Stimulated activated CD4-positive, alpha-beta T cell treated with anti-CD3 and anti-CD28 coated beads, TNF-alpha, amount 100 ng/mL, for 24 hours (primary cell): ENCODE measurements at places on chromosomes 6 and 20.

- DNase-seq: no peak
Observed at GRCh38 chr20:19609642-19610223, 148.3 kb upstream of the RIN2 start.

GRCh38 chr6:36118550-36119107 is 11.7 kb upstream of the MAPK13 start:
- no peak for DNase-seq

GRCh38 chr20:47353239-47353691 is 3.2 kb downstream of the ZMYND8 start:
- no peak for DNase-seq

DNA sequence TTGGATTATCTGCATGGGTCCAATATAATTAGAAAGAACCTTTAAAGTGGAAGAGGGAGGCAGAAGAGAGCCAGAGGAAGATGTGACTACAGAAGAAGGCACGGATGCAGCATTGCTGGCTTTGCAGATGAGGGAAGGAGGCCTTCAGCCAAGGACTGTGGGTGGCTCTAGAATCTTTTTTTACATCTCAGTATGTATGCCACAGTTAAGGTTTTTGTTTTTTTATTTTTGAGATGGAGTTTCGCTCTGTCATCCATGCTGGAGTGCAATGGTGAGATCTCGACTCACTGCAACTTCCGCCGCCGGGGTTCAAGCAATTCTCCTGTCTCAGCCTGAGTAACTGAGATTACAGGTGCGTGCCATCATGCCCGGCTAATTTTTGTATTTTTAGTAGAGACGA is 49.3 kb downstream of the MCM8 start:
- no peak for DNase-seq

GRCh38 chr6:112846681-112847080 is 499.6 kb downstream of the RFPL4B start:
- no peak for DNase-seq

DNA sequence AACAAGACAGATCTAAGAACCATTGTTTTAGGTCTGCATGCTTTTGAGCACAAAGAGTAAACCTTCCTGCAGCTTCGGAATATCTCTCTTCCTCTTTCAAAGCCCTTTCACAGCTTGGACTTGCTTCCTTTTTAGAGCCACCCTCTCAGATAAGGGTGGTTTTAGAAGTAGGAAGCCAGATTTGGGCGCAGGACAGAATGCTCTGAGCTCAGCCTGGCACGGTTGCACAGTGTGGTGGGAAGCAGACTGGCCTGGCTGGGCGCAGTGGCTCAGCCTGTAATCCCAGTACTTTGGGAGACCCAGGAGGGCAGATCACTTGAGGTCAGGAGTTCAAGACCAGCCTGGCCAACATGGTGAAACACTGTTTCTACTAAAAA is 35.6 kb upstream of the PNRC1 start:
- no peak for DNase-seq

DNA sequence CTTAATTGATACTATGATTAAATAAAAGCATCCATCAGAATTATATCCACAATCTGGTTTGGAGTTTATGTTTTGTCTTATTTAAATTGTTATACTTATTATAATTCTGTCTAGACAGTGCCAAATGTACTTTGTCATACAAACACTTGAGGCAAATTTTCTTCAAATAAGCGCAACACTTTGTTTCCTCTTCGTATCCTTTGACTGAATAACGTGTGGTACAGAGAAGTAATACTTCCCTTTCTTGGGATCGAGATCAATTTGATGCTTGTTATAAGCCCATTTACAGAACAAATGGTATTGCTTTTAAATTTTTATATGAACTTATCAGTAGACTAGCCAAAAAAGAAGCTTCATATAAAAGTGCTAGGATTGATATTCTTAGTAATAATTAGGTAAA is 111.0 kb downstream of the ATG5 start:
- DNase-seq: no peak

DNA sequence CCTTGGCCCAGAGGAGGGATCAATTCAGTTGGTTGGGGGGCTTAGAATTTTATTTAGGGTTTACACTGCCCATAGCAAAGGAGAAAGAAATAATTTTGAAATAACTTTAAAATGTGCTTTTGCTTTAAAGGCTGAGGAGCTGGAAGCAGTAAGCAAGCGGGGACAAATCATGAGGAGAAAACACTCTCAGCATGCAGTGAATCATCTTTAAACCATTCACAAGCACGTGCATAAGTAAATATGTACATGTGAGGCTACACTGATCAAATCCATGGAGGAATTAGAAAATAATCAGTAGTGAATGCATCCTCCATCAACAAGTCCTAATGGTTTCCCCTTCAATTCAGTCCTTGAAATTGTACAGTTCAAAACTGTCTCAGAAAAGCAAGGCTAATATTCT is 181.0 kb downstream of the MTFR2 start:
- no peak for DNase-seq

DNA sequence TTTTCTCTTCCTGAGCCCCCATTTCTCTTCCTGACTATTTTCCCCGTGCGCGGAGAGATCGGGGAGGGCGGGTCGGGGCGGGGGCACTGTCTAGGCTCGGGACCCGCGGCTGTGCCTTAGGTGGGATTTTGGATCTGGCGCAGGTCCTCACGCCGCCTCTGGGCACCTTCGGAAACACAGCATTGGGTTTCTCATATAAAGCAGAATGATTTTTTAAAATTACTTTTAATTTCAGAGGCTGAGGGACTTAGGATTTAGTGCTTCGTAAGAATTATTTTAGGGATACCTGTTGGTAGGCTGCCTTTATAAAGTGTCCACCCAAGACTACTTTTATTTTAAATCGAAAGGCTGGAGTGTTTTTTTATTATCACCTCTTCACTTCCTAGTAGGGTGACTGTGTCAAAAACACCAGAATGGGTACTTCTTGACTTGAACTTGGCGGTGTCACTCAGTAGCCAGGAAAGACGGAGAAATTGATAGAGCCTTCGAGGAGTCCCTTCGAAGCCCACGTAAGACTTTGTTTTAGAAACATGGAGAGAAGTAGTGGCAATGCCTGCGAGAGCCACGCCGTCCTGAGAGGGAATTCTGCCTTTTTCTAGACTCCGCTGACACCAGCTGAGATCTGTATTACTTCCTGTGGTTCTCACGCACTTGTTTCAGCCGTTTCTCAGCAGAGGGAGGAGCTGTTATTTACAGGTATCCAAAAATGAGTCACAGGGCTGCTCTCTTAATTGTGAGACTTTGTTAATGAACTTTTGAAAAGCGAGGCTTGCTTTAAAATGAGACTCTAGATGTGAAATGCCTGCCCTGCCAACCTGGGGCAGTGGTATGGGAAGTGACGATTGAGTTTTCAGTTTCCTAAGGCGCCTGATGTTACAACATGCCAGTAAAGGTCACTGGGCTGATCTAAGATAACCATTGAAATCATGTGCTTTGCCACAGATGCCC is 667 bp downstream of the STX11 start:
- DNase-seq: peak; percentile 60

- no peak for DNase-seq
Observed at GRCh38 chr6:141598487-141598886, 534.2 kb upstream of the GJE1 start.

DNA sequence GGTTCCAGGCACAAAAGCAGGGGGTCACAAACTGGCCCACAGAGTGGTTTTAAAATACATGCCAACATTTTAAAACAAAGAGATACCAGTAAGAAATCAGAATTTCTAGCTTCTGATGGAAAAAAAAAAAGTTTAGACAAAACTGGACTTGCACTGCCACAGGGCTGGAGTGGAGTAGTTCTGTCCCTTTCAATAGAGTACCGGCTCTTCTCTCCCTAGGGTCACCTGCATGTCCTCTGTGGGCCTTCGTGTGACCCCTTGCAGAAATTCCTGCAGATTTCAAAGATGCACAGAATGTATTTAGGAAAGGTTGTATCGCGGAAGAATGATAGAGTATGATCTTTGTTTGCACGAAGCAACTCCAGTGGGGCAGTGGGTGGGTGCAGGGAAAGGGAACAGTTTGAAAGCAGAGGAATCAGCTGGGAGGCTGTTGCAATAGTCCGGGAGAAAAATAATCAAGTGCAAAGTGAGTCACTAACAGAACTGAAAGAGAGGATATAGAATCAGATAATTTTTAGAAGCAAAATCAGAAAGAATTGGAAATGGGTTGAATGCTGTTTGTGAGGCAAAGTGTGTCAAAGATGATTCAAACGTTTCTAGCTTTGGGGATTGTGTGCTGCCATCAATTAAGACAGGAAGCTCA is 97.3 kb upstream of the STXBP5 start:
- no peak for DNase-seq

DNA sequence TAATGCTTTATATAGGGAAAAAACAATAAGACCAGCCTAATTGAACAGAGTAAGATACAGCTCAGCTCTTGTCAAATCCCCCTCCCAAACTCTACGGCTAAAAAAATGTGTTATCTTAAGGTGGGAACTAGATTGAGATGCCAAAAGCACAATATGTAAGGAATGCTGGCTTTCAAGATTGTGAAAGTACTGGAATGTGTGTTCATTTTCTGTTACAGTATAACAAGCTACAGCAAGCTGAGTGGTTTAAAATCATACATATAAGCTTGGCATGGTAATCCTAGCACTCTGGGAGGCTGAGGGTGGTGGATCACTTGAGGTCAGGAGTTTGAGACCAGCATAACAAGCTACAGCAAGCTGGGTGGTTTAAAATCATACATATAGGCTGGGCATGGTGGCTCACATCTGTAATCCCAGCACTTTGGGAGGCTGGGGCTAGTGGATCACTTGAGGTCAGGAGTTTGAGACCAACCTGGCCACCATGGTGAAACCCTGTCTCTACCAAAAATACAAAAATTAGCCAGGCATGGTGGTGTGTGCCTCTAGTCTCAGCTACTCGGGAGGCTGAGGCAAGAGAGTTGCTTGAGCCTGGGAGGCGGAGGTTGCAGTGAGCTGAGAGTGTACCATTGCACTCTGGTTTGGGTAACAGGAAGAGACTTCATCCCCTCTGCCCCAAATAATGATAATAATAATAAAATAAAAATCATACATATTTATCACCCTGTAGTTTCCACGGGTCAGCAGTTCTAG is 297.7 kb downstream of the DOK5 start:
- no peak for DNase-seq

DNA sequence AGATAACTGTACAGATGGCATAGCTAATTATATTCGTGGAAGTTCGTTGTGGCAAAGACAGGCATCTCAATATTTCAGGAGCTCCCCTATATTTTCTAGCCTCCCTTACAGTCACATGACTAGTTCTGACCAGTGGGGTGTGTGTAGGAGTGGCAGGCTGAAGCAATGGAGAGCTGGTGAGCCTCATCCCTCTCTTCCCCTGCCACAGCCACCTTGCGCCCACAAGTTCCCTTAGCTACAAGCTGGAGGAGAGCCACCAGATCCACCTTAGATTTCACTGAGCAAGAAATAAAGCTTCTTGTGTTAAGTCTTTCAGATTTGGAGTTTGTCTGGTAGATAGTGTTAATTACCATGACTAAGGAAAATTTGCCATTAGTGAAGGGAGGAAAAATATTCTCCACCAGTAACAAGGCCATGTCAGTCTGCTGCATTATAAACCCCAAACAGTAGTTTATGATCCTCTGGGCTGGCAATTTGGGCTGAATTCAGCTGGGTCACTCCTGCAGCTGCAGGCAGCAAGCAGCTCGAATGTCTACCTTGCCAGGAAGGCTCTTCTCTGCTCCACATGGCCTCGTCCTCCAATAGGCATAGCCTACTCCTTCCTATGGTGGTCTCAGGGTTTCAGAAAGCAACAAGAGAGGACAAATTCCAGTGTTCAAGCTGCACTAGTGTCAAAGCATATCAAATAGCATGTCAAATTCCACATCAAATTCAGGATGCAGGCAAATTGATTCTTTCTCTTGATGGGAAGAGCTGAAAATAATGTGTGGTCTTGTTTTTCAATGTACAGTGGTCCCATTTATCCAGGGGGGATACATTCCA is 7.4 kb upstream of the RBCK1 start:
- DNase-seq: no peak

DNA sequence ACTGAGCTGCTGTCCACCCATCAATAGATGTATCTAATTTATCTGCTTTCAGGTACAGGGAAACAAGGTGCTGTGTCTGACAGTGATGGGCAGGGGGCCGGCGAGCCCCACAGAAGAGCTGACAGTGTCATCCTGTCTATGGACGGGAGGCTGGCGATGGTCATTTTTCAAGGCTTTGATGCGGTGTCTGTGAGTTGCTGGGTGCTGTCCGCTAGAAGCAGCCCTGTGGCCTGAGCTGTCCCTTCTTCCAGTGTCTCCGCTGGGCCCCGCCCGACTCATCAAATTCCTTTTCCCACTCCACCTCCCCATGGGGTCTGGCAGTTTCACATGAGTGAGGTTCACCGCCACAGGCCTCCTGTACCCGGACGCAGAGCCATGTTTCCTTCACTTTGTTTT is 161.4 kb upstream of the PMEPA1 start:
- DNase-seq: no peak

- no peak for DNase-seq
Observed at GRCh38 chr6:80478030-80478429, 371.6 kb downstream of the BCKDHB start.

DNA sequence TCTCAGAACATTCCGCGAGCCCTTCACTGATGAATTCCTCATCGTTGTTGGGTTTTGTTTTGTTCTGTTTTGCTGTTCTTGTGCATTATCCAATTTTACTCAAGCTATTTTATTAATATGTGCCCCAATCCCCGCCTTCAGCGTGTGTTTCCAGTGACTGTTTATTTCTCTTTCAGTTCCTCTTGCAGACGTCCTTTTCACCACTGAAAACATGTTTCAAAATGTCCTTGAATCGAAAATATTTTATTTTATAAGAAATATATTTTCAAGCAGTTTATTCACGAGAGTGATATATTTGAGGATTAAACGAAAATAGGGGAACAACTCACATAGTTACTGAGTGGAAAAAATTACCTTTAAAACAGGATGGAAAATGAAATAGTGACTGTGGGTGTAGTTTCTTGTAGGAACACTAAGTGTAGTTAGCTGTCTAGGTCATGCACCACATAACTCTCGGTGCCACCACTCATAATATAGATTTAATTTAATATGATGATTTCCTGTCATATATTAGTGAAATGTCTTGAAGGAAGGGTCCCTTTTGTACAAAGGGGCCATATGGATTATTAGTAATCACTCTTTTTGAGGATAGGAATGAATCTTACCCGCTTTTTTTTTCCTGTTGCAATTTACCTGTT is 45.3 kb upstream of the HDDC2 start:
- DNase-seq: no peak

DNA sequence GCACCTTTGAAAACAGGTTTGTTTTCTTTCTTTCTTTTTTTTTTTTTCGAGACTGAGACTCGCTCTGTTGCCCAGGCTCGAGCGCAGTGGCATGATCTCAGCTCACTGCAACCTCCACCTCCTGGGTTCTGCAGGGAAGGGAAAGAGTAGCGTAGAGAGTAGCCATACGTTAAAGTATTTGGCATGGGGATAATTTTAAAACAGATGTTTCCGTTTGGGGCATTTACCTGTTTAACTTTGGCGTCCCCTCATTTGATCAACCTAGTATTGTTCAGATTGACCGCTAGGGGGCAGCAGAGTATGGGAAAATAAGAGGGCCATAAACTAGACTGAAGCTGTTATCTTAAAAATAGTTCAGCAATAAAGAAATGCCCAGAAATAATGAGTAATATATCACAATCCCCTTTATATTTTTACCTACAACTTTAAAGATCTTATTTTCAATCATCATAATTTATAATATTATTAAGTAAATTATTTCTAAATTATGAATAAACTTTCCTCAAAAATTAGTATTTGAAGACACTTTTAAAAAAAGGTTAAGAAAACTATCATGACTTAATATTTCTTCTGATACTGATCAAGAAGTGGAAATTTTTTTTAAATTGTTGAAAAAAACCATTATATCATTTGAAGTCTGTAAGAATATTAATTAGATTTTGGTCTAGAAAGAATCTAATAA is 7.6 kb upstream of the TAAR9 start:
- peak; percentile 69 for DNase-seq

- no peak for DNase-seq
Observed at GRCh38 chr6:117545161-117545595, 57.1 kb downstream of the GOPC start.

GRCh38 chr6:124873066-124873410 is 89.2 kb upstream of the RNF217 start:
- no peak for DNase-seq
